Activated T-cell treated with anti-CD3 and anti-CD28 coated beads, Interleukin-2, amount 50 U/mL, for 48 hours (primary cell): ENCODE measurements at places on chromosomes 6 and 20.

DNA sequence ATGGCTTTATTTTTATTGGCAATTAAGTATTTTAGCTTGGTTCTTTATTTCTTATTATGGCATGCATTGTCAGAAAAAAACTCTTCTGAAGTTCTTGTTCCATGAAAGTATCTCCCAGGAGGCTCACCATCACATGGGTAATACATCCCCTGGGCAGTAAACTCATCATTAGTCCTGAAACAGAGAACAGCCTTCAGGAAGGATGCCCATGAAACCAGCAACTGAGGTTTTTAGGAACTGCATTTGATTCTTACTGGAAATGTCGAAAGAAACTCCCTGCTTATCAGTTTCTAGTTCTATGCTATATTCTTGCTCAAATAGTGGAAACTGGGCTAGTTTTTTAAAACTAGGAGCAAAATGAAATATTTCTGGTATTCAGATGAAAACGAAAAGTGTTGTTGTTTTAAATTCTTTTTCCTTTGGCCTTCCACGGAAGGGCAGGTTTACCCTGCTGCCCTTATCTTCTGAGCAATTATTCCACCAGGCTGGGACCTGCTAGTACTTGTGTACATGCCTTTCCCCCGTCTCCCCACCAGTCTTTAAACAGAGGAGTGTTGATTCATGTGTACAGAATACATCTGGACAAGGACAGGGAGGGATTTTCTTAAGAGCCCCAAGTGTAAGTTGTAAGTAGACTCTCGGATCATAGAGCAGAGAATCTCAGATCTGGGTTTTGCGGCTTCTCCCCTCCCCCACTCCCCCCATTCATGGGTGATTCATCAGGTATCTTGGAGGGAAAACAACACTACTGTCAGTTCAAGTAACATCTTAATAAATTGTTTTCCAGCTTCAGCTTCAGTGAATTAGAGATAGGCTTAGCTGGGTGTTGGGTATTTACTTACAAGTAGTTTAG is 81.5 kb downstream of the RTN4IP1 start:
- peak; percentile 59 for DNase-seq

GRCh38 chr6:92174398-92175073 is 1244.8 kb downstream of the EPHA7 start:
- DNase-seq = no peak

- no peak for DNase-seq
Observed at GRCh38 chr6:39210450-39210849, 18.8 kb downstream of the KCNK5 start.

- DNase-seq = no peak
Observed at GRCh38 chr20:1015181-1015580, 13.1 kb upstream of the RSPO4 start.

DNA sequence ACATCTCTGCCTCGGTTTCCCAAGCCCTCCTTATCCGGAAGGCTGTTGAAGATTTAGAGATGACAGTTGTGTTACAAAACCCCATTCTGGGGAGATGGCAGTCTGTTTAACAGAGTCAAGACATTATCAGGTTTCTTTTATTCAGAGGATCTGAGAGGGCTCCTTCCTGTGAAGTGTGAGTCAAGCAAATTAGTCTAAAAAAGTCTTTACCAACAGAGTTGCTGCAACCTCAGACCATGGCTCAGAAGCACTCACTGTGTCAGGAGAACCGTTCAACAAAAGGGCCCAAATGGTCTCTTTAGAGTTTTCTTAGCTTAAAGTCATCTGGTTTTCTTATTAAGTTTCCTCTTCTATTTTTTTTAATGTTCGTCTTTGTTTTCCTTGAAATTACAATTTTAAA is 717.8 kb downstream of the EPM2A start:
- DNase-seq = peak; percentile 17

DNA sequence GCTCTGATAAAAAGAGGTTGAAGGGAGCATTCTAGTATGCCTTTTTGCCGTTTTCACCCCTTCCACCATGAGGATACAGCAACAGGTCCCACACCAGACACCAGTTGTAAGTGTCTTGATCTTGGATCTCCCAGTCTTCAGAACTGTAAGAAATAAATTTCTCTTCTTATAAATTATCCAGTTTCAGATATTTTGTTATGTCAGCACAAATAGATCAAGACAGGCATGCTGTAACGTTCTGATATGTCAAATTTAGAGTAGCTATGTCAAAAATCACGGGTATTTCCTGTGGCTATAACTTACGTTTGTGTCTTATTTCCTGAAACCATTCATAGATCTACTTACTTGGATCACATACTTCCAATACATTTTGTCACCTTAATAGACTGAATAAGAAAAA is 55.9 kb upstream of the CD83 start:
- no peak for DNase-seq
